ENCODE measurements at places on chromosomes 3 and 15. TPM values are rescaled to one million over a fixed set of nuclear protein-coding genes. Genes with fewer than 3 reads are reported as not detected.

DNA sequence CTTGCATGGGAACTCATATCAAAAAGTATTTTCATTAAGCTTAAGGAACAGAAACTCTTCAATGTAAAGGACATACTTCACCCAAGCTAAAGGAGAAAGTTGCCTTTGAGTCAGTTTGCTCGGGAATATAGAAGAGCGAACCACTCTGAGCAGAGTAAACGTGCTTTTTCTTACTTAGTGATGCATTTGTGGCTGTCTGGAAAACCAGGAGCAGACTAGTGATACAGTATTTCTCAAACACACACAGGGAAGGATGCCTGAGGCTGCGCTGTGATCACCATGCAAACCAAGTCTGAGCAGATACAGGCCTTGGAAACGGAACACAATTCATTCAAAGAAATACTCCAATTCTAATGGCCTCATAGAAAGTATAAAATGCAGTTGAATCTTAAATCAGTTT lies 121.0 kb upstream of the CDIN1 start:
- no peak for DNase-seq

GRCh38 chr3:140465988-140466387 lies 211.9 kb upstream of the TRIM42 start:
- DNase-seq, result no peak

DNA sequence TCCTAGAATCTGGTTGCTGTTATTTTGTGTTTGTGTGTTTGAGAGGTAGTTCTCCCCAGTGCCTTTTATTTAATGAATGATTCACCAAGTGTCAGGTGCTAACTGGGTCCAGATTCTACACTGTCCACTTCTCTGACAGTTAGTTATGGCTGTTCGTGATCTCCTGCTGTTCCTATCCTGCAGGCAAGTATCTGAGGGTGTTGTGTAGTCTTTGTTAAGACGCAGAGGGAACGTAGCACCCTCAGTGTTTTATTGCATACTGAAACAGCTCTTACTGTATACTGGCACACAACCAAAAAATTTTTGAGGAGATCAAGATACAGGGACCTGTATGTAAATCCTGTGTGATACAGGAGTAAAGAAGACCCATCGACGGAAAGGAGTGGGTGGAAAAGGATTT lies 1271.3 kb downstream of the ROBO1 start:
- DNase-seq, result no peak

Gene SPTSSB
- not detected for total RNA-seq

Gene TGM4
- not detected for total RNA-seq

Gene NANOGP8
- 0.48 TPM for total RNA-seq

Measured in posterior vena cava (tissue), 2 donors.